Activated CD8-positive, alpha-beta T cell treated with anti-CD3 and anti-CD28 coated beads, Interleukin-2, amount 10 ng/mL, durations not matched to agents 7 days and 5 days (primary cell): ENCODE measurements at places on chromosomes 1 and 21. TPM values are rescaled to one million over a fixed set of nuclear protein-coding genes. Genes with fewer than 3 reads are reported as not detected.
A peak's percentile ranks its signal among the peaks of the same experiment; 100 is the strongest.

Gene TTLL7
- total RNA-seq, result 2.1 TPM

Gene ALX3
- not detected for total RNA-seq

Gene EYA3
- 33.5 TPM for total RNA-seq

Gene LORICRIN
- total RNA-seq, result not detected

Gene INAVA
- 0.57 TPM for total RNA-seq

Gene HTR6
- not detected for total RNA-seq

Gene TMEM269
- total RNA-seq, result 0.40 TPM

Gene GJA5
- not detected for total RNA-seq

Gene FCRL4
- not detected for total RNA-seq

Gene PTGFR
- not detected for total RNA-seq

DNA sequence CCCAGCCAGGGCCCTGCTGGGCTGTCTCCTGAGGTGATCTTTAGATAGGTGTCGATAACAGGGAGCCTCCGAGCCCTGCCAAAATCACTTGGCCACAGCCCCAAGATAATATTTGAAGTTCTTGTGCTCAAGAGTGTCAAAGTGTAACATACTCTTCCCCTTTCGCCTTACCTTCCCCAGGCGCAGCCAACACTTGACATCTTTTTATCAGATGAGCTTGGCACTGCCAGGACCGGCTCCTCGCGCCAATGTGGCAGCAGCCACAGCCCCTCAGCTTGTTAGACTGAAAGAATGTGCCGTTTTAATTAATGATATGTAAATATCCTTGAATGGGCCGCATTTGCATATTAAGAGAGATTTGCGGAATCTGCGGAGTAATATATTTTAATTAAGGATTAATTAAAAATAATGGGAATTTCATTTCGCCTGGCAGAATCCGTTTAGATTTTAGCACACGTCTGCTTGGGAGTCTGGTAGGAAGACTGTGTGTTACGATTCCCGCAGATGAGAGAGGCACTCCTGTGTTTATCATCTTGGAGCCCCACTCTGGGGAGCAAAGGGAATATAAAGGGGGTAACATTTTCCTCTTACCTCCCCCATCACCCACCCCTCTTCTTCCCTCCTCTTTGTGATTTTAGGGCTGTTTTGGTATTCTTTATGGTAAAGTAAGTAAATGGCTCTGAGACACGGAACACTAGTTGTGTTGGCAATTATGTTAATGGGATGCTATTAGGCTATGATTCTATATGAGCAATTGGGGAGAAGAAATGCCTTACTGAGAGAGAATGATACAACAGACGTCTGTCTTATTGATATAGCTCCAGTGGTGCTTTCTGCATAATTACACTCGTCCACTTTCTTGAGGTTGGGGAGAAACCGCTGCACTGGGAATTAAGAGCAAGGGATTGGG, 109.8 kb downstream of the PBX1 start:
- no peak for DNase-seq

GRCh38 chr1:236480758-236481436, 42.9 kb upstream of the LGALS8 start:
- DNase-seq, result no peak

DNA sequence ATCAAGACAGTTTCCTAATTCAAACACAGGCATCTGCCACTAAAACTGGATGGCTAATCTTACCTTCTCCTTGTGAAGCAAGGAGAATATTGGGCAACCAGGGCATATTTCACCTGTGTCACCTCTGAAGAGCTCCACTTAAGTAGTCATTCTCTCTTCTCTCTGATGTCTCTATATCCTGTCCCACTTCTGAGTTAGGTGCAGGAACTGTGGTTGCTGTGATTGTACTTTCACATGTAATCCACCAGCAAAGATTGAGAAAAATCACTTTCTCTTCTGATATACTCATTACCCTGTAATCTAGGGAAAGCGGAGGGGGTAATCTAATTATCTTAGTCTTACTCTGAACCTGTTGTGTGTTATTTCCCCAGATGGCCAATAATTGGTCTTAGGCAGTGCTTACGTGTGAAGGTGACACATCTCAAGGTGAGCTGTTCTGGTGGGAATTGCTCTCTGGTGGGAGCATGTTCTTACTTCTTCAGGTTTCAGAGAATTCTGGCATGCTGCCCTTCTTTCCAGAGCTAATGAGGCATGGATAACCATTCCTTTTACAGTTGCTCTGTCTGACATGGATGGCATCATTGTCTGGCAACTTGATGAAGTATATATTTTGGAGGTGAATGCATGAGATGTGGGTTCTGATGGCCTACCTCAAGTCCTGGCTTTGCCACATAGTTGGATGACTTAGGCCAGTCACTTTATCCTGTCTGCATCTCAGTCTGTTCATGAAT, 12.0 kb downstream of the XCL2 start:
- DNase-seq, result peak; percentile 52

- no peak for DNase-seq
Observed at GRCh38 chr1:66388913-66389312, 145.0 kb upstream of the SGIP1 start.

DNA sequence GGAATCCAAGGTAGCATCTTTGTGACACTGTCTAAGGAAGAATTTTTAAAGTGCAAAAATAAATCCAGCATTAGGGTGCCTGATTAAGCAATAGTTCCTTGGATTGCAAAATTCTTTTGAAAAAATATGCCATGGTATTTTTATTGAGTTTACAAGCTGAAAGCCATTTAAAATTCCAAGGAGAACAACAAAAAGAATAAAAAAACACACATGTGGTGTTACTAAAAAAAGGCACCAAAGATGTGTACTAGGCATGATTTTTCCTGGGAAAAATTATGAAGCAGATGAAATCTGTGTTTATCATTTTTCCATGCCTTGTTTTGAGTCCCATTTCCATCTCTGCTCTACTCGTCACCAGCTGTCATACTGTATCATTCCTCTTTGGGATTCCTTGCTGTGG, 157.0 kb upstream of the ZNHIT6 start:
- DNase-seq, result no peak

GRCh38 chr1:19043579-19044443, 87.3 kb upstream of the IFFO2 start:
- no peak for DNase-seq

DNA sequence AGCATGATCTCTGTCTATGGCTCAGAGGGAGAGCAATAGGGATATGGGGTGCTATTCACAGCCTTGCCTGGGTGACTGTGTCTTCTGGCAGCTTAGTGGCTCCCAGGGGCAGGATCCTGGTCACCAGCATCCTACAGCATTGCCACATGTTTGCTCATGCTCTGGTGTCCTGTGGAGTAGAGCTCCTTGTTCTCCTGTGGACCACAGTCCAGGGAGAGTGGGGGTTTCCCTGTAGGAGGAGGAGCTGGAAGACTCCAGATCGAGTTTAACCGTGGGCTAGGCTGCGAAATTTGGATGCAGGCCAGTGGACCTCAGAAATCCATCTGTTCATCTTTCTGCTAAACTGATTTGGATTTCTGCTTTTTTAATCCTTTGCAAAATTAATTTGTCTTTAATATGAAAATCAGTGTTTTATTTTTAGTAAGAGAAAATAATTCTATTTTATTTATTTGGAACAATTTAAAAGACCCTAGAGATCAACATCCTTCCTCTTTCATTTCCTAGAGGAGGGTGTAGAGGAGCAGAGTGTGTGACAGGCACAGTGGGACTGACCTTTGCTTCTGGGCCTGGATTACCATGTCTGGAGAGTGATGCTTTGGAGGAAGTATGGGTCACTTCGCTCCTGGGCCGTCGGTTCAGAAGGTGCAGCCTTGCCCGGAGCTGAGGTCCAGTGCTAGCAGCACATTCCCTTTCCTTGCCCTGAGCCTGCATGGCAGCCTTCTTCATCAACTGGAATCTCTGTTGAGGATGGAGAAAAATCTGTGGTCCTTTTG, 17.4 kb downstream of the ADARB1 start:
- no peak for DNase-seq

DNA sequence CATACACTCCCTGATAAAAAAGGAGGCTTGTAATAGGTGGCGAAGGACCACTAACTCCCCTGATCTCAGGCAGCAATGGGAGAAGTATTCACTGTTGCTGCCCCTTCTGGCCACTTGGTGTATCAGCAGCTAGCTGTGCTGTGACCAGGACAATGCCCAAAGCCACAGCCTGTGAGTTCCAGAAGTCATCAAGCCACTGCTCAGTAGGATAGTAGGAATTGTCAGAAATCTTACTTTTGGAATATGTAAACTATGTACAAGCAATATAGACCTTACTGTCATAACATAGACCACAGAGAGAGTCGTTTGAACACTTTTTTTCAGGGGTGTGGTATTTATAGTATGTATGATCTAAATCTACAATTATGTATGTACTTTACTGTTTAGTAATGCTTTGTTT, 248.3 kb upstream of the CAMK1G start:
- peak; percentile 29 for DNase-seq

- no peak for DNase-seq
Observed at GRCh38 chr1:75438355-75438754, 172.6 kb downstream of the SLC44A5 start.

GRCh38 chr1:57683037-57683942, 259.4 kb upstream of the DAB1 start:
- DNase-seq, result no peak

DNA sequence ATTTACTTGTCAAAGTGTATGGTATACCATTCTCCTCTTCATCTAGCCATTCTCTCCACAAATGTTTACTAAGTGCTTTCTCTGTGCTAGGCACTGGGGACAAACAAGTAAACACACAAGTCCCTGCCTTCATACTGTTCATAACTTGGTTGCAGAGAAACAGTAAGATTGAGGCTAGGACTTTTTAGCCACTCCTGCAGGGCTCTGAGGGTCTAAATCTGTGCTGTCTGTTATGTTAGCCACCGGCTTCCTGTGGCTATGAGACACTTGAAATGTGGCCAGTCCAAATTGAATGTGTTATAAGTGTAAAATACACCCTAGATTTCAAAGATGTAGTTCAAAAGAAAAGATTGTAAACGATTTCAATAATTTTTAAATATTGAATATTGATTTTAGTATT, 50.2 kb downstream of the AZIN2 start:
- no peak for DNase-seq

DNA sequence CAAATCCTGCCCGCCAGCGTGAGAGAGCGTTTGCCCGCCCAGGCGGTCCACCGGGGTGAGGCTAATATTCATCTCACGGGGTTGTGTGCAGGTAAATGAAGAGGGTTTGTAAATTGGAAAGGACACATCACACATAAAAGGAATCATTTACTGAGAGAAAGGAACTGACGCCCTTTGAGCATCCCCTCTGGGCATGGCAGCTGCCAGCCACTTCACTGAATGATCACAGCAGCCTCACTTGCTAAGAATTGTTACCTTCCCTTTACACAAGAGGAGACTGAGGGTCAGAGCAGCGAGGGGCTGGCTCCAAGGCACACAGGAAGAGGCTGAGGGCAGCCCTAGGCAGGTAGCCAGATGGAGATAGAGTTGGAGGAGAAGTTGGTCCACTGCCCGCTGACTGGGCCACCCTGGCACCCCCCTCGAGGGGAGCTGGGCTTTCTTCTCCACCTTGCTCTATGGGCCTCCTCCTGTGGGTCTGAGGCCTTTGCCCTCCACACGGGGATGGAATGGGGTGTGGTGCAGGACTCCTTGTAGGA, 96.0 kb downstream of the FOXD2 start:
- no peak for DNase-seq

- no peak for DNase-seq
Observed at GRCh38 chr1:172932981-172933380, 117.8 kb downstream of the TNFSF18 start.

- peak; percentile 80 for DNase-seq
Observed at GRCh38 chr1:234478152-234478480, 863 bp downstream of the TARBP1 start.

DNA sequence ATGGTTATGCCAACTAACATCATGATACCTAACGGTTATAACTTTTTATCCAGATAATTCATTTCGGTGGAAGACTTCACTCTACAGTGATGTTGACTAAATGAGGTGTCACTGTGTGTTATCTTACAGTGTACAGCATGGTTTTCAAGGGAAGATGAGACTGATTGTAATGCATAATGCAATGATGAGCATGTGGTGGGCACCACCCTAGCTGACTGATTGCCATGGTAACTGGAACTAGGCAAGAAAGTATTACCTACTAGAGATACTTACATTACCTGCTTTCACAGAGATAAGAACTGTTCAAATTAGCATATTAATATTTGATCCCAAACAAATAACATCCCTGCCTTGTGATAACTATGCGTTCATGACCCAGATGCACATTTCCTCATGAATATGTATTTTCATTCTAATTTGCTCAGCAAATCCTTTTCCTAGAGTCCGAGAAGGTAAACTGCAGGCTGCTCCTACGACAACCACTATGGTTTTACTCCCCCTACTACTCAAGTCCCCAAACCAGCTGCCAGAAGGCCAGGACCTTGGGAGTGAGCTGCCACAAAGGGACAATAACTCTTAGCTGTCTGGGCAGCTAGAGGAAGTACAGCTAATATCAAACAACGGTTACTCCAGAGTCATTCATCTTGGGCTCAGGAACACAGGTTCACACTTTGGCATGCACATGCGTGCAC, 29.2 kb downstream of the TRABD2B start:
- no peak for DNase-seq

GRCh38 chr1:46806196-46807020, 7.6 kb downstream of the CYP4B1 start:
- no peak for DNase-seq

- DNase-seq, result peak; percentile 40
Observed at GRCh38 chr1:181087400-181087901, 1.0 kb upstream of the IER5 start.

- no peak for DNase-seq
Observed at GRCh38 chr1:158327481-158327880, 3.9 kb downstream of the CD1B start.

DNA sequence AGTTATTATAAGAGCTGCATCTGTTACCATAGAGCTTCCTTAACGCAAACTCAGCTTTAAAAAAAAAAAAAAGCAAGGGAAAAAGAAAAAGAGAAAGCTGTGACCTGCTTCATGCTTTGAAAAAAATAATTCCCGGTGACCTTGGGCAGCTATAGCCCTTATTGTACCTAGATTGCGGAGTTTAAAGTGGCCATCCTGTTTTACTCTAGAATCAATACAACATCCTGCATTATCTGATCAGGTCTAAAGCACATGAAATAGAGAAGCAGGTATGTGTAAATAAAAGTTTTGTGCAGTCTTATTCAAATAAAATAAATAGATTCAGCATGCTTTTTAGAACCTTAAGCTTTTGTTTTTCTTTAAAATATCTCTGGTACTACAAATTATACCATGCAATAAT, 126.8 kb upstream of the KIAA1614 start:
- no peak for DNase-seq

DNA sequence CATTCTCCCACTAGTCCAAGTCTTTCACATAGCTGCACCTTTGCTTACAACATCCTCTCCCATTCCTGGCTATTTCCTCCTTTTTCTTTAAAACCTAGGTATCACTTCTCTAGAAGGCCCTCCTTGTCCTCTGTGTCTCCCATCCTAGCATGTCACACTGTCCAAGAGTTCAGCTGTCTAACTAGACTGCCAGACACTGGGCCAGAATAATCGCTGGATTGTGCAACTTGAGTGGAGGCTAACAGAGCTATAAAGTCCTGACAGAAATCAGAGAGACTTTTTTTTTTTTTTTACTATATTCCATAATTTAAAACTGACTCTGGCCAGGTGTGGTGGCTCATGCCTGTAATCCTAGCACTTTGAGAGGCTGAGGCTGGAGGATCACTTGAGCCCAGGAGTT, 4.2 kb upstream of the ANGPTL7 start:
- DNase-seq, result no peak

GRCh38 chr1:77031106-77031662, 163.9 kb downstream of the ST6GALNAC5 start:
- DNase-seq, result no peak

GRCh38 chr1:147089457-147089856, 82.8 kb downstream of the PRKAB2 start:
- DNase-seq, result no peak
